ENCODE measurements at places on chromosomes 4 and X. TPM values are rescaled to one million over a fixed set of nuclear protein-coding genes. Genes with fewer than 3 reads are reported as not detected.
A peak's percentile ranks its signal among the peaks of the same experiment; 100 is the strongest.

- no peaks in the 10 kb centered on the region for H3K4me1 ChIP-seq
- H3K27ac ChIP-seq, result no peak overlapping the region
- H3K27me3 ChIP-seq, result no peaks in the 10 kb centered on the region
- H3K36me3 ChIP-seq, result no peaks in the 10 kb centered on the region
Measured at GRCh38 chr4:138636781-138637180, 378.8 kb upstream of the NOCT start.

GRIA2 gene
- total RNA-seq, result 12.4 TPM

- no peaks in the 10 kb centered on the region for H3K27me3 ChIP-seq
- DNase-seq, result no peak
- no peaks in the 10 kb centered on the region for H3K4me1 ChIP-seq
- H3K4me3 ChIP-seq, result no peak overlapping the region
Measured at GRCh38 chr4:70892086-70892769, 9.9 kb upstream of the MOB1B start.

SFRP2 gene
- 90.3 TPM for total RNA-seq

ABCG2 gene
- 2.4 TPM for total RNA-seq

DNA sequence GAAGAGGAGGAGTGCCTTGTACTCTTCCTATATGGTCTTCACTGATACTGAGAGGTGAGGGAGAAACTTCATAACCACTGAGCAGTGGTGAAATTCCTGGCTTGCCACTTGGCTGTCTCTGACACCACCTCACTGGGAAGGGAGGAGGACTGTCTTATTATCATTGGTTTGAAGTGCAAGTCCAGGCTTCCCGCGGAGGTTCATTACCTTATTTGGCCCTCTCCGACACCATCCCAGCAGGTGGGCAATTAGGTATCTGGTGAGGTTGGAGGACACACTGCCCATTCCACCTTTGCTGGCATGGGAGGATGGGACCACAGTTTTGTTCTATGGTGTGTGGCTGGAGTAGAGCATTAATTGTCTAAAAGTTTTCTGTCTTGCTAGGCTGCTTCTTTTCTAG lies 206.1 kb downstream of the LHFPL1 start:
- no peaks in the 10 kb centered on the region for H3K4me1 ChIP-seq
- no peak overlapping the region for H3K4me3 ChIP-seq

ITGB1BP2 gene
- 52.6 TPM for total RNA-seq

DNA sequence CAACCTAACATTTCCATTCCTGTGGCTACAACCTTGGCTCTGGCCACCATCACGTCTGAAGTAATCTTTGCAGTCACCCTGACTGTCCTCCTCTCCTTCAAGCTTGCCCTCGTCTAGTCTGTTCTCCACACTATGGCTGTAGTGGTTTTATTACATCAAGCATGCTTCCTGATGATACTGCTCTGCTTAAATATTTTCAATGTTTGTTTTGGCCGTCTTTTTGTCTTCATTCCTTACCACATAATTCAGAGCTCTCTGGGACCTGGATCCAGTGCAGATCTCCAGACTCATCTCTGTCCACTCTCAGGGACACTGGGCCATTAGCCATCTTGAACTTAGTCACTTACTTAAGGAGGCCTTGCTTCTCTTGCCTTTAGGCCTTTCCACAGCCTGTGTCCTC lies 27.7 kb upstream of the FREM3 start:
- no peak overlapping the region for H3K27ac ChIP-seq
- H3K36me3 ChIP-seq, result no peaks in the 10 kb centered on the region
- no peak overlapping the region for H3K4me3 ChIP-seq
- DNase-seq, result no peak
- H3K27me3 ChIP-seq, result no peaks in the 10 kb centered on the region

- H3K36me3 ChIP-seq, result no peaks in the 10 kb centered on the region
- H3K4me1 ChIP-seq, result no peaks in the 10 kb centered on the region
- H3K4me3 ChIP-seq, result no peak overlapping the region
Measured at GRCh38 chrX:39445336-39445735, 644.1 kb downstream of the MID1IP1 start.

DNA sequence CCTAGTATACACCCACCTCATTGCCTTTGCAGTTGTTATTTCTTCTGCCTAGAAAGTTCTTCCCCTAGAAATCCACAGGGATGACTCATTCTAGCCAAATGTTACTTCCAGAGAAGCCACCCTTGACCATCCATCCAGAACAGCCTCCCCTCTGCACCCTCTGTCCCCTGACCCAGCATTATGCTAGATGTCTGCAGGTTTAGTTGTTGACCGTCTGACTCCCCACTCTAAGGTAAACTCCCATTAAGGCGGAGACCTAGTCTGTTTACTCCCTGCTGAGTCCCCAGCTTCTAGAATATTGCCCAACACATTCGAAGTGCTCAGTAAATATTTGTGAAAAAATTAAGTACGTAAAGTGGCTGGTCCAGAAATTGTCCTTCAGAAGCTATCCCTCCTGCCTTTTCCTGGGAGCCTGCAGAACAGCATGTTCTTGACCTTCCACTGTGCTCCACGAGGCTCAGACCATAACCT lies 11.0 kb downstream of the SRD5A3 start:
- peak overlapping the region; percentile 54 for H3K27ac ChIP-seq
- no peaks in the 10 kb centered on the region for H3K27me3 ChIP-seq
- H3K4me1 ChIP-seq, result peaks cover 20% of the 10 kb centered on the region

GRCh38 chr4:88327665-88328064 lies 43.3 kb upstream of the PPM1K start:
- no peak for DNase-seq
- H3K27ac ChIP-seq, result no peak overlapping the region
- no peak overlapping the region for H3K4me3 ChIP-seq

AMBN gene
- not detected for total RNA-seq

CLIC2 gene
- 18.7 TPM for total RNA-seq

DNA sequence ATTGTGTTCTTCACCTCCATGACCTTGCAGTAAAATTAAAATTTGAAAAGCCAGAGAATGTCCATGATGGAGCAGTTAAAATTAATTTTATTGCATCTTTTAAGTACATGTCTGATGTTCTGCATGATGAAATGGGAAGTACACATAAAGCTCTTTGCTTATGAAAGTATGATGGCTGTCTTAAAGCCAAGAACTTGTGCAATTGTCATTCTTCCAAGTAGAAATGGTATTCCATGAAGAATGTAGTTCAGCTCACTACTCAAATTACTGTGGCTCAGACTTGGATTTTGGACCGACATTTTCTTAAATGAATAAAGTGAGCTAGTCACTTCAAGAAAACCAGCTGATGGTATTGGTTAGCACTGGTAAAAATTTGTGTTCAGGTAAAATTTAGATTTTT lies 161.7 kb upstream of the CXCL13 start:
- H3K27me3 ChIP-seq, result no peaks in the 10 kb centered on the region
- no peaks in the 10 kb centered on the region for H3K36me3 ChIP-seq
- no peak overlapping the region for H3K27ac ChIP-seq
- H3K4me1 ChIP-seq, result peaks cover 6% of the 10 kb centered on the region

Data from thoracic aorta (tissue), 2 donors.